Activated CD4-positive, alpha-beta T cell treated with anti-CD3 and anti-CD28 coated beads for 36 hours (primary cell): ENCODE measurements at places on chromosomes 16 and 17. TPM values are rescaled to one million over a fixed set of nuclear protein-coding genes. Genes with fewer than 3 reads are reported as not detected.

Gene RCVRN
- not detected for total RNA-seq

Gene NPIPA3
- total RNA-seq: 2.5 TPM

Gene NGFR
- total RNA-seq: 0.46 TPM

Gene FZD2
- total RNA-seq: 0.09 TPM

Gene ACAP1
- 375 TPM for total RNA-seq

Gene MMP25
- 0.91 TPM for total RNA-seq

Gene FADS6
- total RNA-seq: not detected

Gene KRT14
- not detected for total RNA-seq

Gene TEX19
- not detected for total RNA-seq

Gene MT1G
- 14.7 TPM for total RNA-seq

Gene FBXL16
- total RNA-seq: 6.1 TPM

Gene STX1B
- 1.3 TPM for total RNA-seq

Gene TMEM114
- not detected for total RNA-seq

Gene ATP1B2
- 0.32 TPM for total RNA-seq

Gene IL17C
- total RNA-seq: 0.18 TPM
